ENCODE measurements at places on chromosomes 2 and 18. TPM values are rescaled to one million over a fixed set of nuclear protein-coding genes. Genes with fewer than 3 reads are reported as not detected.

GRCh38 chr18:160831-161570, 2.6 kb downstream of the USP14 start:
- DNase-seq: no peak

- DNase-seq: no peak
Observed at GRCh38 chr2:10329880-10330699, 27.4 kb downstream of the HPCAL1 start.

DNA sequence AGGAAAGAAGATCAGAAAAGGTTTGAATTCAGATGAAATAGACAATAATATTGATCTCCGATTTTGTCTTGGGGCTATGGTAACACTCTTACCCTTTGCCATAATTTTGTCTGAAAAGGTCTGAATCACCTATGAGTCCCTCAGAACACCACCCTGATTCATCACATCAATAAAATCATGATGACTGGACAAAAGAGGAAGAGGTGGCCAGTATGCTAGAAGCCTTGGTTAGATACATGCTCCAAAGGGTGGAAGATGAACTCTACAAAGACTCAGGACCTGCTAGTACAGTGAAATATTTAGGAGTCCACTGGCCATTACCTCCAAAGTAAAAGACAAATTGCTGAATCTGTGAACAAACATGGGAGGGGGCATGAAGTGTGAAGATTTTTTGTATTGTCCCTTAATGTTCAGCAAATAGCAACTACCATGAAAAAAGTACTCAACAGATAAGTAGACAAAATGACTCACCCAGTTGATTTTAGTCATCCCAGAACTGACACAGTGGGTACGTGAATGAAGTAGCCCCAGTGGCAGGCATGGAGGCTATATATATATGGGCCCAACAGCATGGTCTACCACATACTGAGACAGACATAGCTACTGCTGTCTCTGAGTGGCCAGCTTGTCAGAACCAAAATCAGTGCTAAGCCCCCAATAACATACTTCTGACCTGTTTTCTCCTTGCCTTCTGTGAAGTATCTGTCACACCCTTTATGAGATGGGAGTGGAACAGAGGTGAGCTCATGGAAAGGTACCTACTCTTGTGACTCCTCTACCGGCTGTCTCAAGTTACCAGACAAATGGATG, 36.5 kb upstream of the GLS start:
- DNase-seq: no peak

- DNase-seq: no peak
Observed at GRCh38 chr2:105540642-105541041, 141.8 kb upstream of the FHL2 start.

GRCh38 chr2:239380831-239381708, 19.8 kb downstream of the HDAC4 start:
- DNase-seq: peak; percentile 17

DNA sequence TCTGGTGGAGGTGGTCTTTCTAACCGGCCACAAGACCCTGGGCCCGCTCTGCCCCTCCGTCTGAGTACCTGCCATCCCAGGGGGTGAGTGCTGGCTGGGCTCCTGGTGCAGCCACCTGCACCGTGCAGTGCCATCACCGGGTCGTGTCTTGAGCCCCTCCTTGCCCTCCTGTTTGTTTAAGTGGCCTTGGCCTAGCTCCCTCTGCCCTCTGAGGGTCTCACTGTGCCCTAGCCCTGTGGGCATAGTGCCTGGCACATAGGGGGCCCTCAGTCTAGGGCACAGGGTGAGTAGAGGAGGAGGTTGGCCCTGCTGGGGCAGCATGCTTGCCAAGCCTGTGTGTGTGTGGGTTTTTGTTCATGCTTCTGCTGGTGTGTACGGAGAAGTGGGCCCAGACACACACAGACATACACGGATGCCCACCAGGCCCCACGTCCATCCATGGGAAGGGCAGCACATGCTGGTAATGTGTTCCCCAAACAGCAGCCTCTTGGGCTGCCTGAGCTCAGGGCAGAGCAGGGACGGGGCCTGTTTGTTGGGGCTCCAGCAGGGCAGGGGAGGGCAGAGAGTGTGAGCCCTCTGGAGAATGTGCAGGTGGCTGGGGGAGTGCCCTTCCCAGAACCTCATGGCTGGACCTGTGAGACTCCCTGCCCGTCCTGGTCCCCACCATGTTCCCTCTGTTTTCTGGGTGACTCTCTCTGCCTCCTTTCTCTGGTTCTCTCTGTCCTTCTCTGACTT, 94.6 kb downstream of the GLI2 start:
- no peak for DNase-seq

Gene SIGLEC15
- 0.12 TPM for total RNA-seq

DNA sequence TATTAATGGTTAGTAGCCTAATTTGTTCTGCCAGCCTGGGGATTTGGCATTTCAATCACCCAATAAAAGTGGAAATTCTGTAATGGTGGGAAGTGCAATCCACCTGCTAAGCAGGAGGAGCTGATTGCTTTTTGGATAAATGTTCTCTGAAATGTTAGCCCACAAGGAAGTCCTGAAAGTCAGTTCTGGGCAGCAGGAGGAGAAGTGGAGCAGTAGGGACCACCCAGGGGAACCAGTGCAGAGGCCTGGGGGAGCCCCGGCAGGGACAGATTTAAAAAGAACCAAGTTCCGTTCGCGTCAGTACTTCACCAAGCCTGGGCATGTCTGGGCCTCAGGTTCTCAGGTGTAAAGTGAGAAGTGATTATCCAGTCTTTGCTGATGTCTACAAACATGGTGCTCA, 248.5 kb upstream of the RAB6C start:
- no peak for DNase-seq

GRCh38 chr2:178871536-178871935, 64.3 kb upstream of the TTN start:
- no peak for DNase-seq

All from ovary (tissue), 10 donors.